ENCODE measurements at places on chromosomes 4 and X.

DNA sequence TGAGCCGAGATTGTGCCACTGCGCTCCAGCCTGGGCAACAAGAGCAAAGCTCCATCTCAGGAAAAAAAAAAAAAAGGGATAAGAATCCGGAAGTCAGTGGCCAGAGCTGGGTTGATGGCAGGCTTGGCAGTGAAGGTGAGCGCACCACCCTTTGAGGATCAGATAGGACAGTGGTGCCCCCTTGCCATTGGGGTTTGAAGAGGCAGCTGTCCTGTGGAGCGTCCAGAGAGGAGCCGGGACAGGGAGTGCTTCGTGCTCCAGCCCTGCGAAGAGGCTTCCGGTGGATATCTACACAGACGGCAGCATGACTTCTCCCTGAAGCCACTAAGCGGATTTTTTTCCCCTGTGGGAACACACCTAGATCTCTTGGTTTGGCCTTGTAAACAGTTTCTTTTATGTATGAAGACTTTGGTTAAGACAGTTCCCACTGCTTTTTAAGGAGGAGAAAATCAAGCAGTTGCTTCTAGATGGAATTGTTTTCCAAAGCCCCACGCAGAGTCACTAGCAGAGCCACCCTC lies 6.5 kb downstream of the TBC1D14 start:
- DNase-seq = no peak

GRCh38 chr4:37732526-37733186 lies 46.5 kb upstream of the RELL1 start:
- no peak for DNase-seq

DNA sequence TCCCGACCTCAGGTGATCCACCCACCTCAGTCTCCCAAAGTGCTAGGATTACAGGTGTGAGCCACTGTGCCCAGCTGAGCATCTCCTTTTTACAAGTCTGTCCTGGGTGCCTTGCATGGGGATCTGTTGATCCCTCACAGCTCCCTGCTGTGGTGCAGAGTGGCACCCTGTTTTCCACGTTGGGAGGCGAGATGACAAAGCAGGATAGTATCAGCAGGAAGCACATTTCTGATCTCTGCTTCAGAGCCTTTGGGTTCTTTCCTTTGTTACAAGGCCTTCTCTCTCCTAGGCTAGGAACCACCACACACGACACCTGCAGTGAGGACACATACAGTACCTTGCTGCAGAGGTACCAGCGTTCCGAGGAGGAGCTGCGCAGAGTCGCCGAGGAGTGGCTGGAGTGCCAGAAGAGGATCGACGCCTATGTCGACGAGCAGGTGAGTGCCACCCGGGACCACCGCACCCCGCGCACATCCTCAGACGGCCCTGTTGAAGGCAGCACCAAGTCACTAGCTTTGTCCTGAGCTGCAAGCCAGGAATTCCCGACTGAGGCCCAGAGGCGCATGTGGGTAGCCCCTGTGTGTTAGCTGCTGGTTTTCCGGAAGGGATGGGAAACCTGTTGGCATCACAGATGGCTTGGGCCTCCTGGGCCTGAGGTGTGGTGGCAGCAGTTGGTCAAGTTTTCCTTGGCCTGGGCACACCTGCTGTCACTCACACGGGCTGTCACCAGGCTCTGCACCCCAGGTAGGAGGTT lies 109.6 kb downstream of the TNIP2 start:
- no peak for DNase-seq

- DNase-seq = no peak
Measured at GRCh38 chr4:150746156-150746555, 164.2 kb downstream of the MAB21L2 start.

DNA sequence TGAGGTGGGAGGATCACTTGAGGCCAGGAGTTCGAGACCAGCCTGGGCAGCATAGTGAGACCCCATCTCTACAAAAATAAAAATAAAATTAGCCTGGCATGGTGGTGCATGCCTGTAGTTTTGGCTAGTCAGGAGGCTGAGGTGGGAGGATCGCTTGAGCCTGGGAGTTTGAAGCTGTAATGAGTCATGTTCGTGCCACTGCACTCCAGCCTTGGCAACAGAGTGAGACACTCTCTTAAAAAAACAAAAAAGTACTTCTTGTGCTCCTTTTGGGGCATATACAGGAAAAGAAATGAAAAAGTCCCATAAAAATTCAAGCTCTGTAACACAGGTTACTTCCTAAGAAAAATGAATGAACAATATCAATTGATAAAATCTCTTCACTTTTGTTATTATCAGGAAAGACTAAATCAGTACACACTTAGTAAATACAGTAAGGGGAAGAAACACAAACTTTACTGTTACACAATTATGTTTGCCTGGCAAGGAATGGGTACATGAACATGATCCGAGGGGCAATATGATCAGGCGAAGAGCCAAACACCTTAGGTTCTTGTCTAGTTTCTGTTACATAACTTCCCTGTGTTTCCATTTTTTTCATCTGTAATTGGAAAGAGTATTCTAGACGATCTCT lies 46.9 kb downstream of the CCDC158 start:
- DNase-seq = no peak

DNA sequence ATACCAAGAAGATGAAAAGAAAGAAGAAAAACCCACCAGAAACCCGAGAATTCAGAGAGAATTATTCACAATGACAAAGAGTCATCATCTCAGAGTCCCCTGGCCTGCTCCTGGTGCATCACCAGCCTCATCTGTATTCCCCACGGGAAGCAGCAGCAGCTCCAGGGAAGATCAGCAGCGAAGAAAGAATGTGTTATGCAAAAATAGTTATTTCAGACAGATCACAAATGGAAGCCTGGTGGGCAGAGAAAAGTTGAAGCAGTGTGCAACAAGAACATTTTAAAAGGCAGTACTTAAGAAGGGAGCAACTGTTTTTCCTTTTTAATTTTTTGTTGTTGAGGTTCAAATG lies 189.2 kb downstream of the PPP3CA start:
- DNase-seq = no peak

Data from activated T-cell treated with anti-CD3 and anti-CD28 coated beads, Interleukin-2, amount 50 U/mL, for 48 hours (primary cell).